ENCODE measurements at places on chromosomes 6 and 20.

GRCh38 chr20:20202768-20203167 lies 150.4 kb downstream of the CFAP61 start:
- no peak for DNase-seq

DNA sequence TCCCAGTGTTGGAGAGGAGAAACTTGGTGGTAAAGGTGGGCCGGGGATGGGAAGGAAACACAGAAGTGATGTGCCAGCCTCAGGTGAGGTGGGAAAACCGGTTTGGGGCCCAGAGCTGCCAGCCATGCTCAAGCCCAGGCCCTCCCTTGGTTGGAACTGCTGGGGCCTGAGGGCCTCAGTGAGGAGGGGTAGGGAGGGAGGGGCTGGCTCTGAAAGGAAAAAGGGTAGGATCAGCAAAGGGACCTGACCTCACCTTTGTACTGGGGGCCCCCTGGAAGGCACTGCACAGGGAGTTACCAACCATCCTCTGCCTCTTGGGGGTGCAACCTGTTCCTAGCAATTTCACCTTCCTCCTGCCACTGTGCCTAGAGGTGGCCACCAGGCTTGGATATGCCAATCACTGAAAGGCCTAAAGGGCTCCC lies 1.8 kb upstream of the SPEF1 start:
- DNase-seq: no peak

DNA sequence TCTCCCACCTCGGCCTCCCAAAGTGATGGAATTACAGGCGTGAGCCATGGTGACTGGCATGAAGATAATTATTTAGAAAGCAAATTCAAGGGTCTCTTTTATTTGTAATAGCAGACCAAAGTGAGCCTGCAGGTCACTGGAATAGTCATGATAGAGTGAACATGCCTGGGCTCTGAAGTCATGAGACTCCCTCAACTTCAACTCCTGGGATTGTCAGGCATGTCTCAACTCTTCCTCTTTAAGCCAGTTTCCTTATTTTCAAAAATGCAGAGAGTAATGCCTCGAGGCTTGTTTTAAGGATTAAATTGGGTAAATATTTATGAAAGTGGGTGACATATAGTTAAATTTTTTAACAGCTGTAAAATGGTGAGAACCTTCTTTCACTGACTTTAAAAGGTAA lies 22.7 kb upstream of the HECA start:
- DNase-seq: no peak

GRCh38 chr20:2875690-2876203 lies 2.5 kb downstream of the PTPRA start:
- DNase-seq: no peak

GRCh38 chr20:63484651-63485403 lies 12.4 kb upstream of the KCNQ2 start:
- no peak for DNase-seq

DNA sequence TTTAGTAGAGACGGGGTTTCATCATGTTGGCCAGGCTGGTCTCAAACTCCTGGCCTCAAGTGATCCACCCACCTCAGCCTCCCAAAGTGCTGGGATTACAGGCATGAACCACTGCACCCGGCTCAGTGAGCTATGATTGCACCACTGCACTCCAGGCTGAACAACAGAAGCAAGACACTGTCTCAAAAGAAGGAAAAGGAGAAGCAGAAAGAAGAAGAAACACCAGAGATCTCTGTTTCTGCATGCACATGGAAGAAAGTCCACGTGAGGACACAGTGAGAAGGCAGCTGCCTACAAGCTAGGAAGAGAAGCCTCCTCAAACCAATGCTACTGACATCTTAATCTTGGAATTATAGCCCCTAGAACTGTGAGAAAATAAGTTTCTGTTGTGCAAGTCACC lies 16.0 kb downstream of the ECT2L start:
- no peak for DNase-seq
